ENCODE measurements at places on chromosomes 2 and 18. TPM values are rescaled to one million over a fixed set of nuclear protein-coding genes. Genes with fewer than 3 reads are reported as not detected.

- no peak for DNase-seq
- H3K4me1 ChIP-seq: no peaks in the 10 kb centered on the region
- H3K27me3 ChIP-seq: peaks cover 4% of the 10 kb centered on the region
- H3K36me3 ChIP-seq: no peaks in the 10 kb centered on the region
- no peak overlapping the region for H3K4me3 ChIP-seq
Observed at GRCh38 chr2:100524331-100524730, 38.5 kb upstream of the PDCL3 start.

- no peaks in the 10 kb centered on the region for H3K36me3 ChIP-seq
- no peak overlapping the region for H3K27ac ChIP-seq
- H3K27me3 ChIP-seq: peaks cover 8% of the 10 kb centered on the region
- DNase-seq: no peak
- no peak overlapping the region for H3K4me3 ChIP-seq
Observed at GRCh38 chr2:240326246-240326645, 109.2 kb upstream of the GPC1 start.

GRCh38 chr2:144683966-144684365, 164.0 kb upstream of the ZEB2 start:
- no peak overlapping the region for H3K4me3 ChIP-seq
- DNase-seq: no peak
- no peaks in the 10 kb centered on the region for H3K27me3 ChIP-seq
- H3K36me3 ChIP-seq: no peaks in the 10 kb centered on the region

DNA sequence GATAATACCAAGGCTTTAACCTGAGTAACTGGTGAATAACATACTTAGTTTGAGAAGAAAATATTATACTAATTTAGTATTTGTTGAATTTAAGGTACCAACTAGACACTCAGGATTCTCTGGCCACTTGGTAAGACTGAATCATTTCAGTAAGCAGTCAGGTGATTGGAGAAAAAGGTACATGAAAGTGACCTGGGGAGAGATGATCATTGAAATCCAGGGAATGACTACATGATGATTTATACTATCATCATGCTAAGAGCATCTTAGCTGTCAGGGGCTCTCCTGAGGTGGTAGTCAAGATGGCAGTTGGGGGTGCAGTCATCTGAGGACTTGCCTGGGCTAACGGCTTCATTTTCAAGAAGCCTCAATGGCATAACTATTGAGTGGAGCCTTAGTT, 571.2 kb upstream of the ACVR2A start:
- no peaks in the 10 kb centered on the region for H3K27me3 ChIP-seq
- no peak overlapping the region for H3K27ac ChIP-seq
- no peak overlapping the region for H3K4me3 ChIP-seq
- H3K4me1 ChIP-seq: no peaks in the 10 kb centered on the region

GRCh38 chr2:26438926-26439325, 37.2 kb downstream of the DRC1 start:
- H3K4me1 ChIP-seq: no peaks in the 10 kb centered on the region
- H3K4me3 ChIP-seq: no peak overlapping the region
- no peak for DNase-seq
- no peaks in the 10 kb centered on the region for H3K36me3 ChIP-seq

- H3K36me3 ChIP-seq: peaks cover 16% of the 10 kb centered on the region
- no peak overlapping the region for H3K27ac ChIP-seq
- no peaks in the 10 kb centered on the region for H3K27me3 ChIP-seq
- H3K4me1 ChIP-seq: peaks cover 45% of the 10 kb centered on the region
- H3K4me3 ChIP-seq: no peak overlapping the region
Observed at GRCh38 chr2:138537170-138537915, 35.8 kb downstream of the SPOPL start.

DNA sequence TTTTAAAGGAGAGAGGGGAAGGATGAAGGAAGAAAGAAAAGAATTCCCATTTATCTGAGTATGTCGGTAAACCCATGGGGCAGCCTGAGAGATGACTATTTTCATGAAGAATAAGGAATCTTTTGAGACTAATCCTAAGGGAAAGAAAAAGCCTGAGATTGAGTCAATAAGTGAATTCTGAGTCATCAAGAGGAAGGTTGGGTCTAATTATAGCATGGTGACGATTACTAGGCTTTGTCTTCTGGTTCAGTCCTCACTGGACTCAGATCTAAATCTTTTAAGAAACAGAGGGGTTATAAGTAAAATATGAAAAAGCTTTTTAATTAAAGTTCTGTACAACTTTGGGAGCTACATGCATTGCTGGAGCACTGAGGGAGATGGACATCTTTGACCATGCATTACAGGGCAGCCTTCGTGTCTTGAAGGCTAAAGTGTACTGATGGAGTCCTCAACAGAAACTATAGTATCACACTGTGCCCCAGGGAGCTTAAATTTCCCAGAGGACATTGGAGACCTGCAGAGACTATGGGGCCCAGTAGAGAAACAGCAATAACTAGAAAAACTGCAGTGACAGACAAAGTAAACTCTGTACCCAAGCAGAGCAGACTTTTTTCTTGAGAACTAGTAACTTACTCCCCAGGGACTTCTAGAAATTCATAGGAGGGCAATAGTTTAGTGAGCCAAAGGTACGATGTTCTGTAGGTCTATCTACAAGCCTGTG, 260.9 kb downstream of the RAD51AP2 start:
- H3K4me3 ChIP-seq: no peak overlapping the region
- DNase-seq: no peak
- no peaks in the 10 kb centered on the region for H3K27me3 ChIP-seq
- no peak overlapping the region for H3K27ac ChIP-seq

- no peak overlapping the region for H3K4me3 ChIP-seq
- no peak overlapping the region for H3K27ac ChIP-seq
- H3K27me3 ChIP-seq: no peaks in the 10 kb centered on the region
- DNase-seq: no peak
- no peaks in the 10 kb centered on the region for H3K4me1 ChIP-seq
Observed at GRCh38 chr18:21489119-21489750, 111.3 kb downstream of the ESCO1 start.

DNA sequence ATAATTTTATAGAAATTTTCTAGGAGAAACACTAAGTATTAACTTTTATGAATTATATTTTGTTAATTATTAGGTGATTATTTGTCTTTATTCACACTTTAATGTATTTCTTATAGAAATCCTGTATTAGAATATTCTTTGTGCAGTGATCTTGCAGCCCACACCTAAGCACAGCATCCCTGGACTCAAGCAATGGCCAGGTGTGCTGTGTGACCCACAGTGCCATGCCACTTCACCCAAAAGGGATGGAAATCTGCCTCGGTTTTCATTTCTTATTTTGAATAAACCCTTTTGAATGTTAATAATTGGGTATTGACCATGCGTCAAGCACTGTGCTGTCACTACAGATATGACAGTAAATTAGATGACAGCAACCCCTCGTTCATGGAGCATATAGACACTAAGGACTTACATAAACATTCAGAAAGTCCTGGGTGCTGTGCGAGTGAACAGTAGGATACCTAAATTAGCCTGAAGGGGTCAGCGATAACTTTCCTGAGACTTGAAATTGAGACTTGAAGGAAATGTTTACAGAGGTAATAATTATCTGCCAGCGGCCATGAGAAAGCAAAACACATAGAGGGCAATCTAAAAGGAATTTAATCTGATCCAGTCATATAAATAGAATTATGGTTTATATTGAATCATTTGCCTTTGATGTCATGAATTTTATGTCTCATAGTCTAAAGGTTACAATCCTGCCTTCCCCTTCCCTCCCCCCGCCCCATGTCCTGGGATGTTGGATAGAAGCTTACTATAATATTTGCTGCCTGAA, 52.7 kb upstream of the CALCRL start:
- no peaks in the 10 kb centered on the region for H3K36me3 ChIP-seq
- no peak overlapping the region for H3K4me3 ChIP-seq
- H3K4me1 ChIP-seq: no peaks in the 10 kb centered on the region
- DNase-seq: no peak
- no peak overlapping the region for H3K27ac ChIP-seq

DNA sequence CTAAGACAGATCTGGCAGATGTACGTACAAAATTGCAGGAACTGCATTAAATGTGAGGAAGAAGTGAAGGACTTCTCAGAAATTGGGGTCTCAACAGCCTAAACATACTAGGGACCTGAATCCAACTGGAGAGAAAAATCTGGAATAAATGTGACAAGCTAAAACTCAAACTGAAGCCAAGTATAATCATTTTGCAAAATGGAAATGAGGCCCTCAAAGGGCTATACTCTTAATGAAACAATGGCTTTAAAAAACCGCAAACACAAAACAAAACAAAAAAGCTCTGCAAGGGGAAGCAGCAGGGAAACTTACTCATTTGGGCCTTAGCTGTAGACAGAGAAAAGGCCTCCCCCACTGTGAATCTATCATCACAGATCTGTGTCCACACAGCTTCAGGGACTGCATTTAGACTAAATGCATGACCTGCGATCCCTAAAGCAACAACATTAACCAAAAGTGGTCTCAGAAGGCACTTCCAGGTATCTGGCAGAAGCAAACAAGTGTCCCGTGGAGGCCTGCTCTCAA, 63.2 kb downstream of the CCBE1 start:
- no peak overlapping the region for H3K27ac ChIP-seq
- H3K27me3 ChIP-seq: peaks cover 9% of the 10 kb centered on the region
- H3K4me1 ChIP-seq: no peaks in the 10 kb centered on the region
- no peak for DNase-seq
- no peaks in the 10 kb centered on the region for H3K36me3 ChIP-seq

DNA sequence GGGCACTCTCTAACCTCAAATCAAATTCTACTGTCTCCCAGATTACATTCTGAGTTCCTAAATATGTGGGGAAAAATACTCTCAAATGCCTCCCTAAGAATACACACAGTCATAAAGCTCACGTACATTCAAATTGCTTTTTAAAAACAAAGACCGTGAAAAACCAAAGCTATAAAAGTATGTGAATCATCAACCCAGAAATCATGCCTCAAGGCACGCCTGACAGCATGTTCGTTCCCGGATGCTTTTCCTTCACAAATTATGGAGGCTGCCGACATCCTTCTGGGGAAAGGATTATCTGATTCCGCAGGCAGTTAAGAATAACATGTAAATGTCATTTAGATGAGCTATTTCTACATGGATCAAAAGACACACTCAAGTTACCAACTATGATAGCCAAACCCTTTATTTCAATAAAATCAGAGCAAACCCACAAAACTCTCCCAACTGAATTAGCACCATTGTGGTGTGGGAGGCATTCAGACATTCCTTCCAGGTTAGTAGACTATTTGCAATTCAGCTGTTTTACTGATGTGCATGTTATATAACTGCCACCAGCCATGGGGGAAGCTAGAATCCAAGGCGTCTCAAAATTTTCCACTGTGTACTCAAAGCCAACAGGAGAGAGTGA, 398.2 kb upstream of the TRIB2 start:
- H3K4me3 ChIP-seq: no peak overlapping the region
- H3K27ac ChIP-seq: no peak overlapping the region
- H3K4me1 ChIP-seq: peaks cover 14% of the 10 kb centered on the region
- no peak for DNase-seq

GRCh38 chr2:200741468-200742202, 70.1 kb upstream of the BZW1 start:
- H3K4me3 ChIP-seq: no peak overlapping the region
- peak overlapping the region; percentile 65 for H3K27ac ChIP-seq
- no peaks in the 10 kb centered on the region for H3K27me3 ChIP-seq
- DNase-seq: no peak
- no peaks in the 10 kb centered on the region for H3K4me1 ChIP-seq

DNA sequence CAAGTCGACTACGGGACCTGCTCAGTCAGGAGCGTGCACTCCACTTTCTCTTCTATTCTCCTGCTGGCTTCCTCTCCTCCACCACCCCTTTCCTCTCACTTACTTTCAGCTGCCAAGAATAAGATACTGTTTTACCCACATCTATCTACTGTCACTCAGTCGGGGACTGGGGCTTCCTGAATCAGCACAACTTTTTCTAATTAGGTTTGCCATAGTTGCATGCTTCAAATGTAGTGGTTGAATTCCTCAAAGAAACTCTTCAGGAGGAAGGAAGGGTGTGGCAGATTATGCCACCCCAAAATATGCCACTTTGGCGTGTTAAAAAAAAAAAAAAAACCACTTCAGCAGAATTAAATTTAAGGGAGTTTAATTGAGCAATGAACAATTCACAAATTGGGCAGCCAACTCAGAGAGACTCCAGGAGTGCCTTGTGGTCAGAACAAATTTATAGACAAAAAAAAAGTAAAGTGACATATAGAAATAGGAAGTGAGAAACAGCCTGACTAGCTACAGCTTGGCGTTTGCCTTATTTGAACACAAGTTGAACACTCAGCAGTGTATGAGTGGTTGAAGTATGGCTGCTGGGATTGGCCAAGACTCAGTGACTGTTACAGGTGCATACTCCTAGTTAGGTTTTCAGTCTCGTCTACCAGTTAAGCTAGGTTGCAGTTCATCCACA, 32.5 kb upstream of the RMDN2 start:
- peak overlapping the region; percentile 58 for H3K4me3 ChIP-seq
- H3K36me3 ChIP-seq: no peaks in the 10 kb centered on the region
- peak overlapping the region; percentile 74 for H3K27ac ChIP-seq
- peaks cover 27% of the 10 kb centered on the region for H3K4me1 ChIP-seq
- H3K27me3 ChIP-seq: peaks cover 7% of the 10 kb centered on the region
- DNase-seq: no peak

GRCh38 chr2:226179010-226179409, 620.6 kb downstream of the IRS1 start:
- H3K27ac ChIP-seq: no peak overlapping the region
- H3K4me1 ChIP-seq: no peaks in the 10 kb centered on the region
- no peak for DNase-seq
- no peak overlapping the region for H3K4me3 ChIP-seq
- no peaks in the 10 kb centered on the region for H3K36me3 ChIP-seq

- no peak for DNase-seq
- no peaks in the 10 kb centered on the region for H3K36me3 ChIP-seq
- H3K27me3 ChIP-seq: peaks cover 12% of the 10 kb centered on the region
- no peaks in the 10 kb centered on the region for H3K4me1 ChIP-seq
- H3K4me3 ChIP-seq: no peak overlapping the region
Observed at GRCh38 chr18:36745219-36745975, 83.4 kb downstream of the TPGS2 start.

- DNase-seq: no peak
- peaks cover 6% of the 10 kb centered on the region for H3K4me1 ChIP-seq
- H3K36me3 ChIP-seq: no peaks in the 10 kb centered on the region
- H3K4me3 ChIP-seq: no peak overlapping the region
- no peak overlapping the region for H3K27ac ChIP-seq
Observed at GRCh38 chr2:190763100-190763499, 114.2 kb downstream of the NAB1 start.

Gene ZDBF2
- 6.0 TPM for total RNA-seq

Gene QPCT
- total RNA-seq: 0.33 TPM

Gene NRP2
- total RNA-seq: 2.6 TPM

Gene TUBB8B
- total RNA-seq: not detected

Gene ZC3H15
- 79.4 TPM for total RNA-seq

Gene ARHGAP15
- total RNA-seq: 133 TPM

Gene NPHP1
- total RNA-seq: 0.36 TPM

Gene FOXI3
- not detected for total RNA-seq

Gene DTNA
- not detected for total RNA-seq

Gene SCYGR4
- not detected for total RNA-seq

Gene COL3A1
- not detected for total RNA-seq

Data from natural killer cell treated with Interleukin-12 subunit alpha and Interleukin-12 subunit beta and Interleukin-15 and Interleukin-18, amount 100 ng/mL, for 72 hours (primary cell).